ENCODE measurements at places on chromosomes 5 and 9. TPM values are rescaled to one million over a fixed set of nuclear protein-coding genes. Genes with fewer than 3 reads are reported as not detected.

Gene SYNPO
- 7.7 TPM for total RNA-seq

Gene LHX3
- total RNA-seq = not detected

Gene UBTD2
- total RNA-seq = 24.3 TPM

Gene AQP3
- total RNA-seq = 0.11 TPM

Gene OR4F3
- not detected for total RNA-seq

Gene ZNF622
- 32.8 TPM for total RNA-seq

Gene SH3TC2
- total RNA-seq = 21.3 TPM

Gene FOXD4L5
- 0.09 TPM for total RNA-seq

Gene CARTPT
- total RNA-seq = not detected

Gene ANKRD34B
- total RNA-seq = under 0.01 TPM

Gene SLIT3
- total RNA-seq = under 0.01 TPM
